ENCODE measurements at places on chromosomes 5 and 9.

DNA sequence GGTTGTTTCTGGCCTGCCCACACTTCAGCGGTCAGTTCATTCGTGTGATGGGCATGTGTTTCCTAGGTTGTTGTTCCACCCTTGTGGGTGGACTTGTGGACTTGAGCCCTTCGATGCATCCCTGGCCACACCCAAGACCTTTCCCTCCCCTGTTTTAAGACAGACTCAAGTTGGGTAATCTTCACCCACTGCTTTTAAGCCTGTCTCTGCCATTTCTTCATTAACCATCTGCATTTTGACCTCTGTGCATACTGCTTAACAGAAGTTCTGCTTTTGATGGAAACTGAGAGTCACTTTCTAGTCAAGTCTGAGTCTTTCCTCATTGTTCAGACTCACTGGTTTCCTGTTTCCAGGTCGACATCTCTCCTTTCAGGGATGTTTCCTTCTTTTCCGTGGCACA lies 233.7 kb downstream of the ARHGEF28 start:
- no peak for DNase-seq

- no peak for DNase-seq
Measured at GRCh38 chr9:89515416-89515815, 17.5 kb upstream of the SEMA4D start.

DNA sequence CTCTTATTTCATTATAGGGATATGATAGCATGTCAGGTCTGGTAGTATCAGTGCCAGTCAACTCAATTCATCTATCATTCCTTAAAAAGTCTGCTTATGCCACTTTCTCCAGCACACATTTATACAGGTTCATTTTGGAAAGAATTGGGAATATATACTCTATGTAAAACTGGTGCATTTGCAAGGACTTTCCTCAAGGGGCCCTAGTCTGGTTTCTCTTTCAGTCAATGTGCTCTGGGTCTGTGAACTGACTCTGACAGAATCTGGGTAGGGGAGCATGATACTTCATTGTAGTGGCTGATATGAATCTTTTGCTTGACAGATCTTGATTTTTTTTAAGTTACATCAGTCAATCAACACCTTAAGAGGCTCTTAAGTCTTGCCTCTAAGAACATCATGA lies 313.9 kb downstream of the HTR1A start:
- DNase-seq, result peak; percentile 16

DNA sequence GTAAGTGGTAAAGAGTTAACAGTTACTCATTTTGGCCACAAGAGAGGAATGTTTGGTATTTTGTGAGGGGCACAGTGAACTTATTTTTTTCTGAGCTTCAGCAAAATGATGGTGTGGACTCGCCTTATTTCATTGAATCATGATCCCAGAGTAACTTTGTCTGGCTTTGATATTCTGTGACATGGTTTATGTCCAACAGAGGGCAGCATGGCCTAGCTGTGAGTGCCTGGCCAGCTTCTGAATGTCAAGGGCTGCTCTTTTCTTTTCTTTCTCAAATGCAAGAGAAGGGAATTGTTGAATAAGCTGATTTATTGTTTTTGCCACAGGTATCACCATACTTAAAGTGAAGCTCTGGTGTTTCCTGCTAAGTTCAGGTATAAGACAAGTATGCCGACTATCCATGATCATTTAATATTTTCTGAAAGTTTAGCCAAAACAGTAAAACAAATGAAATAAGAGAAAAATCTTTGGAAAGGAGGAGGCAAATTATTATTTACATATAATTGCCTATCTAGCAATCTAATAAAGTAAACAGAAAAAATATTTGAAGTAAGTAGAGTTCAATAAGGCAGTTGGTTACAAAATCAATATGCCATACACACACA lies 31.7 kb downstream of the MRPL22 start:
- DNase-seq, result peak; percentile 45

DNA sequence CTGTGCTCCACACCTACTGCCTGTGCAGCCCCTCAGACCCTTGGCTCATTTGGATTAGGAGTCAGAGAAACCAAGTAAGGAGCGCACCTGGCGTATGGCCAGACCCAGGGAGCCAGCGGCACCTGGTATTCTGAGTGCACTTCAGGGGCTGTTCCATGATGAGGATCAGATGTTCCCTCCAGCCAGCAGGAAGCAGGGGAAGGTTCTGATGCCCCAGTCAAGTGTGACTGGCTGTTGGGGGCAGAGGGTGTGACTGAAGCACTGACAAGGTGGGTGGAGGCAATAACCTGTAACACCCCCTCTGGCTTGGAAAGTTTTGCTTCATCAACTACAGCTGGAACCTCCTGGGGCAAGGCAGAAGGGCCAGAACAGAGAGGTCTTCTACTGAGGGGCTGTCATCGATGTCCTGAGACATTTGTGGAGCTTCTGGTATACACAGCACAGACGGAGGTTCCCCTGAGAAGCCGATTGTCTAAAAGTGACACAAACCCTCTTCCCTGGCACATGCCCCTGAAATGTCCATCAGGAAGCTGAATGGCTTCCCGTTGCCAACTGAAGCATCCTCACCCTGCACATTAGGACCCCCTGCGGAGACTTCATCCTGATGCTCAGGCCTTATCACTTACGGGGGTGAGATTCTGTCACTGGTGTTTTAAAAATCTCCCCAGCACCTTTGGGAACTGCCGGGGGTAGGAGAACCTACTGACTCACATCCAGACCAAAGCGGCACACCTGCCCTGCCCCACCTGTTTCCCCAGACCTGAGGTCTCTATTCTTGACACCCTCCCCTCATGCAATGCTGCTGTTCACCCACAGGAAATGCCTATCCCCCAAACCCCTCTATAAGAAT lies 21.1 kb downstream of the TRAF1 start:
- no peak for DNase-seq

GRCh38 chr9:134557331-134557730 lies 84.3 kb upstream of the COL5A1 start:
- DNase-seq, result no peak

DNA sequence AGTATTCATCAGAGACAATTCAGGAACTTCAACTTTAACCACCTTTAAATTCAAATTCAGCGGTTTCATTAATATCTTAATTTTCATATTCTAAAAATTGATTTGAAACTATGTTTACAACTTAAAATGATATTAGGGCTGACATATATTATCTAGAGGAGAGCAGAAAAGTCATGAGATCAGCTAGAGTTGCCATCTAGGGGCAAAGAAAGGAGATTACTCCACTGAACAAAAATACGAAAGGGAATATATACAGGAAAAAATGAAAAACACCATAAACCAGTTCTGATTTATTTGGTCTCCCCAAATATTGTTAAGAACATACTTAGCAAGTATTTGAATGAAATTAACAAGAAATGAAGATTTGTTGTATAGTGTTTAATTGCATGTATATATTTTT lies 946.3 kb downstream of the DTWD2 start:
- DNase-seq, result no peak

GRCh38 chr5:140011297-140011802 lies 31.7 kb downstream of the NRG2 start:
- DNase-seq, result no peak

GRCh38 chr5:77390795-77391194 lies 101.3 kb downstream of the WDR41 start:
- DNase-seq, result no peak

DNA sequence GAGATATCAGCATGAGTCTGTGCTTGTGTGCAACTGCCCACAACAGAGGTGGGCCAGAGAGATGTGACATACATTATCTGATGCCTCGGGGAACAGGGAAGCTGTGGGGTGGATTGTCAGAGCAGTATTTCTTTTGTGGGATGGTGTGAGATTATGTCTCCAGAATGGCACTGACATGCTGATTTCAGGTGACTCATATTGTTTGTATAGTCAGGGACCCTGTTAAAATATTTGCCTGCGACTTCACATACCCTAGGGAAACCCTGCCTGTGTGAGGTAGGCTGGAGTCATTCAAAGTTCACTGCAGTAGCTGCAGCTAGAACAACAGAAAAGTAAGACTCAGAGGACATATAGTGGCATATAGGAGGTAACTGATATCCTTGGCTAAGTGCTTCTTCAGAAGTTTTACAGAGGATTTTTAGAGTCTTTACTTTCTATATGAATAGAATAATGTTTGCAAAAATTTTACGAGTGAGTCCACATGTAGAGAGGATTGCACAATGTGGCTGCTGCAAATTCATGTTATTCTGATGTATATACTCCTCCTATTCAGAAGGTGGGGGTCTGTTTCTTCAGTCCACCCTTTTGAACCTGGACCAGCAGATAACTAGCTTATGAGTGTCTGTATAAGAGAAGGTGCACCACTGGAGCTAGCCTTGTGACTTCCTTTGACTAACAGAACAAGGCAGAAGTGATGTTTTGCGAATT lies 89.3 kb downstream of the MACIR start:
- peak; percentile 75 for DNase-seq

- DNase-seq, result no peak
Measured at GRCh38 chr5:163252950-163253349, 184.4 kb upstream of the CCNG1 start.

GRCh38 chr5:75885321-75885720 lies 168.1 kb upstream of the POC5 start:
- no peak for DNase-seq

GRCh38 chr5:179275941-179276837 lies 69.1 kb downstream of the ADAMTS2 start:
- DNase-seq, result peak; percentile 48

DNA sequence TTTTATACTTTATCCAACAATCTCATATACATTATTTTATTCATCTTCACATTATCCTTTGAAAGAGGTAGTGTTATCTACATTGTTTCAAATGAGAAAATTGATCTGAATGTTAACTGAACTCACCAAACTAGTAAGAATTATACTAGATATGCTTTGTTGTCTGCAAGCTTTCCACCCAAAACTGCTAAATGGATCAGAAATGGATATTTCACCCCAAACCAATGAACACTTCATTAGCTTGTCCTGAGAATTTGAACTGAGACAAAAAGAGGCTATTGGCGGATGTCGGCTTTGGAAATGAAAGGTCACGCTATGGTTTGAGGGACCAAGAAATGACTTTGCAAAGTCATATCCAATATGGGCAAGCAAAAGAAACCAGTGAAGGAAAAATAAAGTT lies 201.9 kb upstream of the TRPM3 start:
- no peak for DNase-seq

- no peak for DNase-seq
Measured at GRCh38 chr9:19768798-19769197, 20.0 kb downstream of the SLC24A2 start.

DNA sequence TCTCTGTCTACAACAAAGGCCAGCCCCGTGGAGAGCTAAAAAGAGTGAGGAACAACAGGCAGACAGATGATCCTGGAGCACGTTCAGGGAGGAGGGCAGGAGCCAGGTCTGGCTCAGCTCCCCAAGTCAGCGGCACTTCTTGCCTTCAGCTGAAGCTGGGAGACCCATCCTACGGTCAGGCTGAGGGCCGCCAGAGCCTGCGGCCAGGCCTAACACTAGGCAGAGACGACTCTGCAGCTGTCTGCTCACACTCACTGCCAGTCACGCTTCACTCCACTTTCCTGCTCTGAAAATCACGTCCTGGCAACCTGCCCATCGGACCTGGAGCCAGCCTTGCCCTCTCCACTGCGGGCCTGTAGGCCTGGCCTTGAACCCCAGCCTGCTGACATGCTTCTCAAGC lies 160.9 kb upstream of the LHFPL2 start:
- DNase-seq, result no peak

DNA sequence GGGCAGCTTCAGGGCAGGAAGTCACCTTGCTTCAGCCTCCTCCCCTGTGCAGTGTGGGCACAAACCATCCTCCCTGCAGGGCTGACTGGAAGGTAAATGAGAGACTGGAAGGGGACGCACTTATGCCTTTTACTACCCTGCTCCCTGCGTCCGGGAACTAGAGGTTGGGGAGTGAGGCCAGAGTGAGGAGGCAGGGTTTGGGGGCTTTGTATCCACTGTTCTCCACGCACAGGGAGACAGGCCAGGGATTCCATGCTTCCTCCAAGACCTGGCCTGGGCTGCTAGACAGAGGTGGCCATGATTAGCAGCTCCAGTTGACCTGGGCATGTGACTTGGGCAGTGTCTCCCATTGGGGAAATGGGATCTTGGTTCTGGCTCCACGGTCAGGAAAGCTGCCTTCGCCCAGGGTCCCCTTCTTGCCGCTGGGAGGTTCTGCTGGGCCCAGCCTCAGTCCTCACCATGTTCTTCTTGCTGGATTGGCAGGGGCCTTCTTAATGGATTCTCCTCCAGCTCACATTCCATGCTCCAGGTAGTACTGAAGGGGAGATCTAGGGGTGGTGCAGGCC lies 37.0 kb upstream of the PSD2 start:
- no peak for DNase-seq

DNA sequence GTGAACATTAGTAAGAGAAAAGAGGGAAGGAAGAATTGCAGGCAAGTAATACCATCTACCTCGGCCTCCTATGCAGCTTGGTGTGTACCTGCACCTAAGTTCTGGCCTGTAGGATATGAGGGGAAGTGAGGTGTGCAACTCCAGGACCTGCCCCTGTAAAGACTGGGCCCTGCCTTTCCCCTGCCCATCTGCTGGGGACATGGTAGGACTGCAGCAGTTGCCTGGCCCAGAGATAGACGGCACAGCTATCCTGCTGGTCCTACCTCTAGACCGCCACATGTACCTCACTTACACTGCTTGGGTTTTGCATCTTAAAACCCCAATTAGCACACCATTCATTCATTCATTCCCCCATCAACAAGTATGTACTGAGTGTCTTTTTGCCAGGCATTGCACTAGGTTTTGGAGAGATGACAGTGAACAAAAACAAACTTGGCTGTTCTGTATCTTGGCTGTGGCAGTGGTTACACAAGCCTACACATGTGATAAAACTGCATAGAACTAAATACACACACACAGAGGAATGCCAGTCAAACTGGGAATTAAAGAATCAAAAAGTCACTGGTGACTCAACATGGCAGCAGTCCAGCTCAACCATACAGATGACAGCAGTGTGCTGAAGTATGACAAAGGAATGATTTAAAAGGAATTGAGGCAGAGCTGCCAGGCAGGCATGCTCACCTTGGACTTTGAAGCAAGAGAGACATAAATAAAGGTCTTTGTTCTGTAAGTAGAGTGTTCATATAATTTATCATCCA lies 23.3 kb upstream of the MGAT1 start:
- no peak for DNase-seq

- DNase-seq, result peak; percentile 28
Measured at GRCh38 chr5:171152382-171152781, 156.7 kb upstream of the TLX3 start.

DNA sequence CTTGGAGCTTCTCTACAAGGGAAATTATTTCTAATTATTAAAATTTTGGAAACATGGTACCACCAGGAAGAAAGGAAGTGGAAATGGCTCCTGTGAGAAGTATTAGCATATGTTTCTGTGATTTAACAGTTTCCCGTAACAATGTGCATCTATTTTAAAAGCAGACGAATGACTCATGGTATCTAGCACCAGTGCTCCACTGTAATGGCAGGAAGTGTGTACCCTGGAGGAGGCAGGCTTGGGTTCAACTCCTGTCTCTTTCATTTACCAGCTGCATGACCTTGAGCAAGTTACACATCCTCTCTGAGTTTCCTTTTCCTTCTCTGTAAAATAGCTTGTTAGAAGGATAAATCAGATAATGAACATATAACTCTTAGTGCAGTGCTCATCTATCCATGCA lies 41.0 kb upstream of the ANGPTL2 start:
- DNase-seq, result no peak

- no peak for DNase-seq
Measured at GRCh38 chr5:132233811-132234683, 6.4 kb upstream of the P4HA2 start.

Data from mesendoderm (in vitro differentiated cells).